ENCODE measurements at places on chromosomes 4 and X.

- DNase-seq, result no peak
Measured at GRCh38 chr4:124152132-124152531, 560.4 kb downstream of the ANKRD50 start.

- DNase-seq, result no peak
Measured at GRCh38 chr4:86908251-86908657, 16.0 kb upstream of the C4orf36 start.

DNA sequence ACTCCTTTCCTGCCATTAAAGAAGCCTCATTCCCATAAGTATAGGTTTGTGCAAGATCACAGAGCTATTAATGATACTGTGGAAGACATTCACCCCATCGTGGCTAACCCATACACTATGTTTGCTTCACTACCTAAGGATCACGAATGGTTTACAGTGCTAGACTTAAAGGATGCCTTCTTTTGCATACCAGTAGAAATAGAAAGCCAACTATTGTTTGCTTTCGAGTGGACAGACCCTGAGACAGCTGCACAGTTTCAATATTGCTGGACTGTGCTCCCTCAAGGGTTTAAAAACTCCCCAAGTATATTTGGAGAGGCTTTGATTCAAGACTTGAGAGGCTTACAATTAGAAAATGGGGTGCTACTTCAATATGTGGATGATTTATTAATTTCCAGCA, 16.0 kb upstream of the PAPSS1 start:
- no peak for DNase-seq

DNA sequence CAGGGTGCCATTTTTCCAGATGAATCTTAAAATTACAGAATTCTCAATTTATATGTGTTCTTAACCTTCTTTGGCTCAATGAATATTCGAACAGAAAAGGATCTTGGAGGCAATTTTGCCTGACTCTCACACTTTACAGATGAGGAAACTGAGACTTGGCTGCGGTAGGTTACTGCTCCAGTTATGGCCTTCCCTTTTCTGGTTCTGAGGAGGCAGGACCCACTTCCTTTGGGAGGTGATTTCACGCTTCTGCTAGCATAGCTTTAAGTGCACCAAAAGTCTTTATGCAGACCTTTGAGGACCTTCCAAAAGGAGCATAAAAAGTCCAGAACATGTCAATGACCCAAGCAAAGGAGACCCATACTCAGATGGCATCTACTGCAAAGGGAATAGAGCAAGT, 44.7 kb upstream of the KLF3 start:
- no peak for DNase-seq

DNA sequence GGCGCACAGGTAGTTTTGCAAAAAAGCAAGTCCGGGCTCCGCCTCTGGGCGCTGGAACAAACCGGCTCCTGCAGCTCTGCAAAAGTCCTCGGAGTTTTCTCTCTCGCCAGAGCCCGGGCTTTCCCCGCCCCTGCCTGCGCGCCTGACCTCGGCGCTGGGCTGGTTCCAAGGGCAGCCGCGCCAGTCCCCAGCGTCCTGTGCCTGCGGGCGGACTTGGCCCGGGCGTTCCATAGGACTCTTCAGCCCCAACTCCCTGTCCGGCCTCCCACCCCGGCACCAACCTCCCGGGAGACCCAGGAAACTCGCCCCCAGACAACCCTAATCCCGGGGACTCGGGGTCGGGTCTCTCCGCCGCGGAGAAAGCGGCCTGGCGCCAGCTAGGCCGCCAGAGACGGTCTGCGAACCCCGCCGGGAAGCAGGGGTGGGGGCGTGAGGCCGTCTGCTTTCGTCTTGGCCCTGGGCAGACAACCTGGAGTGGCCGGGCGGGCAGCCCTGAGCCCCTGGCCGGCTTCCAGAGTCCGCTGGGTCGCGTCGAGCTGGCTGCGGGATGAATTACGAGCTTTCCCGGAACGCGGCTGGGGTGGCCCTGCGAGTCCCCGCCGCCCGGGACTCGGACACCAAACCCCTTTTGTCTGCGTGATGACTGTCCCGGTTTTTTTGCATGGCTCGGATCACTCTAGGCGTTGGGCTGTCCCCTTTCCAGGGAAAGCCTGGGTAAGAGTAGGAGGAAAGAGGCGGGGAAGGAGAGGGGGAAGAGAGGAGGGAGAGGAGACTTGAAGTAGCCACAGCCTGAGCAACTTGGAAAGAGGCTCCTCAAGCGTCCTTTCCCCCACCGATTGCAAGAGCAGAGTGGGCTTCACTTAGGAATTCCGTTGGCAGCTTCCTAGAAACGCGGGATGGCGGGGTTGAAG, 916 bp downstream of the MXRA5 start:
- no peak for DNase-seq

DNA sequence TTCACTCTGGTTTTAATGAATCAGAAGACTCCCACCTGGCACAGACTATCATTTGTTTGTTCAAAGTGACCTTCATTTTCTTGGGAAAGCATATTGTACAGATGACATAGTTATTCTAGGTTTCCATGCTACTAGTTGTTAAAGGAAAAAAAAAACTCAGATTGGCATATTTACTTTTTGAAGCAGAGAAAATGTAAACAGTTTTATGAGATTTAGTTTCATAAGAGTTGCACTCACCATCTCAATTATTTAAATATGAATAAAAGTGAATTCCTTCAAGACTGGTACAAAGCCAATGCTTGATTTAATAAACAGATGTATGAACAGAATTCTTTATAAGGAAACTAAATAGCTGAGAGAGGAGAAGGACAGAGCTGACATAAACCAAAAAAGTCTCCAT, 280.3 kb upstream of the UGT8 start:
- DNase-seq, result no peak

- no peak for DNase-seq
Measured at GRCh38 chrX:50068285-50068563, 132.6 kb downstream of the AKAP4 start.
